ENCODE measurements at places on chromosomes 7 and 10.

GRCh38 chr10:79995979-79996634, 47.2 kb upstream of the SFTPD start:
- DNase-seq: no peak

GRCh38 chr7:133355325-133355708, 102.4 kb downstream of the EXOC4 start:
- no peak for DNase-seq

DNA sequence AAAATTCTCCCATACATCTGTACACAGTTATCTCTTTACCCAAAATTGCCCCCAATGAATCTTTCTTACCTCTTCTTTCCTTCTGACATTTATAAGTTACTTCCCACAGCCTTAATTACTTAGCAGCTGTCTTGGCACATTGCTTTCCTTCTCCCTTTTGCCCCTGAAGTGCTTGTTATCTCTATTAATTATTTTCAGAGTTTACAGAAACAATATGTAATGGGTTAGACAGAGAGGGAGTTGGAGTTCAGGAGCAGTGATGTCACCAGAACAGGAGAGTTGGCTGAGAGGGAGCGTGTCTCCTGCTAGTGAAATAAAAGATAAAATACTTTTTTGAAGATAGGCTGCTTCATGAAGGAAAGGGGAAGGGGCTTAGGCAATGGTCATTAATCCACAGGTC, 57.4 kb downstream of the ITGB8 start:
- no peak for DNase-seq

GRCh38 chr10:1938317-1938716, 201.0 kb upstream of the ADARB2 start:
- no peak for DNase-seq

DNA sequence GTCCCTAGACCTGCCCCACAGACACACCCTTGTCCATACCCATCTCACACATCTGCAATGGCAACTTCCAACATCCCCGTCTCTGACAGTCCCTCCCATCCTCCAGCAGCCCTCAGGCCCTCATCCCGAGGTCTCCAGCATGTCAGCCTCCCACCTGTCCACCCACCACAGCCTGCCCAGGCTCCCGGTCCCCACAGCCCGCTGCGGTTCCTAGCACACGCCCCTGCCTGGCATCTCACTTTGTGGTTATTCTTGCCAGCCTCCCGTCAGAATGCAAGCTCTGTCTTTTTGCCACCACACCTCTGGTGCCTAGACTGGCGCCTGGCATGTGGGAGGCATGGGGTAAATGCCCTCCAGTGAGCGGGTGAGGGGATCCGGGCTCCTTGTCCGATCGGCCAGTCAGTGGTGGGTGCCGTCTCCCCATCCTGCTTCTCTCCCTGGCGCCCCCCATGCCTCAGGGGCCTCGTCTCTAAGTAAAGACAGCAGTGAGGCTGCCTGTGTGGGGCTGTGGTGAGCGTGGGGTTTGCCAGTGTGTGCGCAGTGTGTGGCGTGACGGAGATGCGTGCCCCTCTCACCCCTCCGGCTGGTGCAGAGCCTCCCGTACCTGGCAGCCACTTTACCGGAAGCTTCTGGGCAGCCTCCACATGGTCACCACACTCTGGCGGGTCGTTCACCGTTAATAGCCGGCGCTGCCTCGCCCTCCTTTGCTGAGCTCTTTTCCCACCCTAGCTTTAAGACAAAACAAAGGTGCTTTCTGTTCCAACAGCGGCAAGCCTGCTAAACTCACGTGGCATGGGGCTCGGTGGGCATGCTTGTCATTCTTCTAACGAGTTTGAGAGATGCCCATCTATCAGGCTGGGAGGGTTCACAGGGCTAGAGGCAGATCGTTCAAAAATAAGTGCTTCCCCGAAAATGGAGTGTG, 28.5 kb upstream of the TTYH3 start:
- no peak for DNase-seq

- no peak for DNase-seq
Observed at GRCh38 chr10:62527019-62527827, 153.1 kb downstream of the ZNF365 start.

DNA sequence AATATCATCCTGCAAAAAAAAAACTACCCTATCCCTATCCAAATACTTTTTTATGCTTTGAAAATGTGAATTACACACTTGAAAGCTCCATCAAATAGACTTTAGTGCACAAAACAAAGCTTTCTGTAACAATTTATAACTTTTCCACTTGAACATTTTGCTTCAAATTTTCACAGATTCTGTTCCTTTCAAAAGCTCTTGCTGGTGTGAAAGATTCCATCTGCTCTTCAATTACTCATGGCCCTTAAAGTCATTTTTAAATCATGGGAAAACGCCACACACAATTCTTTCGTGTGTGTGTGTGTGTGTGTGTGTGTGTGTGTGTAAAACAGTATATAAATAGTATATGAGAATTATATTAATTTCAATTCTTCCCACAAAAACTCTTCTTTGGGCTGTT, 167.5 kb downstream of the PRPF18 start:
- DNase-seq: no peak

- DNase-seq: no peak
Observed at GRCh38 chr7:131795400-131795799, 239.0 kb upstream of the PODXL start.

Measured in left lobe of liver (tissue), 2 donors.